ENCODE measurements at places on chromosomes 7 and 10. TPM values are rescaled to one million over a fixed set of nuclear protein-coding genes. Genes with fewer than 3 reads are reported as not detected.

DNA sequence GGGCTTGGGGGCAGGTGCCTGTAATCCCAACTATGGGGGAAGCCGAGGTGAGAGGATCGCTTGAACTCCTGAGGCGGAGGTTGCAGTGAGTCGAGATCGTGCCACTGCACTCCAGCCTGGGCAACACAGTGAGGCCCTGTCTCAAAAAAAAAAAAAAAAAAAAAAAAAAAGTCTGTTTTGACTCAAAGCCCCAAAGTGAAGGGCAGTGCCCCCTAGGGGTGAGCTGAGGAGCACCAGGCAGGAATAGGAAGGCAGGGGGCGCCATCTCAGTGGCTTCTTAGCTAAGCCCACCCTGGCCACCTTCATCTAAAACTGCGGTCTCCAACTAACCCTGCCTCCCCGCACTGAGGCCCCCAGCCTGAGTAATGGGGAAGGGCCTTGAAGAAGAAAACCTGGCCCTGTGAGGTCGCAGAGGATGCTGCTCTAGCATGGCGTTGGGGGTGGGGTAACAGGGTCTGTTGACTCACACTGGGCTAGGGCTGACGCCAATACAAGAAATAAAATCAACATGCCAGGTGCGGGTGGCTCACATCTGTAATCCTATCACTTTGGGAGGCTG lies 9.8 kb downstream of the PODXL start:
- peak; percentile 67 for DNase-seq

DNA sequence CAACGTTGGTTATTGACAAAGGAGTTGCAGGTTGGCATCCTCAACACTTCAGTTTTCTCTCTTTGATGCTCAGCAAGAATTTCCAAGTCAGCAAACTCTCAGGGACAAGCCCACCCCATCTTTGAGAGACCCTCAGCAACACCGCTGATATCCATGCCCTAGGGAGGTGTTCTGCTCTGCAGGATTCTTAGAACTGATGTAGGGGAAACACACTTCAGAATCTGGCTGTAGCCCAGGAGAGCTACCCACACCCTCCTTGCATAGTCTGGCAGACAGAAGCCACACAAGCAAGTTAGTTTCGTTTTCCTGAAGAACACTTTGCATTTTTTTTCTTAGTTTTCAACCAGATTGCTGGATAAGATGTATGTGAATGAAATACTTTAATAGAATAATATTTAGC lies 822 bp downstream of the SAMD9L start:
- peak; percentile 18 for DNase-seq

GRCh38 chr10:50291261-50291850 lies 40.0 kb upstream of the ASAH2 start:
- DNase-seq = no peak

DNA sequence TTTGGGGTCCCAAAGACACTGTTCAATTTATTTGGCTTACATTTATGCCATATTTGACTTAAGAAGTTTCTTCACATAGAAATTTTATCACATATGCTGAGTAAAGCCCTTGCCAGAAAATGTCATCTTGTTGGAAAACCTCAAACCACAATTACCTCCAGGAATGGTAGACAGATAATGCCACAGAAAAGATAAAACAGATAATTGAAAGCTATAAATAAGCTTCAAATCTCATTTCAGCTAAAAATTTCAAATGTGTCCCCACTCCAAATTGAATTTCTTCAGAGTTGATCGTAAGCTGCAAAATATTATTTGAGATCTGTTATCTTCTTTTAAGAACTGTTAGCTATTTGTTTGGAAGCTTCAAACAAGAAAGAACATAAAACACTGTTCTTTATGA lies 176.4 kb upstream of the PTN start:
- no peak for DNase-seq

DNA sequence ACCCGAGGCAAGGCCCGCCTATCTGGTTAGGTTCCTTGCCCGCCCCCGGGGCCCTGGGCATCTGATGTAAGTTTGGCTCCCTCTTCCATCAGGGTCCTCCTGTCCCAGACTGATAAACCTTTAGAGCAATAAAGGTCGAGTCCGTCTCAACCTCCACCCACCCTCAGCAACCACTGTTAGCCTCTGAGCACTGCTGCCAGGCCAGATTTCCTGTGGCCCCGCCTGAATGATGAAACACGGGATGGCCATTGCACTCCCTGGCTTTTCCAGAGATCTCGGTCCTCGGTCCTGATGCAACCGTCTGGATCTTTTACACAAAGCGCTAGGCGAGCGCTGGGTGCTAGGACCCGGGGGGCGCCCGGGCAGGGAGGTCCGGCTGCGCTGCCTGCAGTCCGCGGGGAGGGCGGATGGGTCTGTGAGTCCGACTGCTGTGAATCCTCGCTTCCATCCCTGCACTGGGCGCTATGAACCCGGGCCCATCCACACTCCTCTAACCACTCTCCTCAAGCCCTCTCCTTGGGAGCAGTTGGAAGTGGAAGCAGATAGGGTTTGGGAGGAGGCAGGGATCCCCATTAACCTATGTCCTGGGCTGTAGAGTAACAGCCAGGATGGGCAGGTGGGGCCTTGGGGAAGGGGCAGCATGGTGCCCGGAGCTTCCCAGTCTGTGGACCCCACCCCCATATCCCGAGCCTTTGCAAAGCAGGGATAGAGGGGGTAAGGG lies 875 bp upstream of the DDIT4 start:
- no peak for DNase-seq

- no peak for DNase-seq
Observed at GRCh38 chr10:107215681-107216080, 51.2 kb upstream of the SORCS1 start.

- DNase-seq = no peak
Observed at GRCh38 chr10:116371737-116372136, 47.5 kb downstream of the CCDC172 start.

- DNase-seq = peak; percentile 36
Observed at GRCh38 chr10:132110111-132110521, 44.4 kb downstream of the JAKMIP3 start.

GRCh38 chr7:85520175-85520574 lies 333.3 kb upstream of the SEMA3D start:
- DNase-seq = no peak

DNA sequence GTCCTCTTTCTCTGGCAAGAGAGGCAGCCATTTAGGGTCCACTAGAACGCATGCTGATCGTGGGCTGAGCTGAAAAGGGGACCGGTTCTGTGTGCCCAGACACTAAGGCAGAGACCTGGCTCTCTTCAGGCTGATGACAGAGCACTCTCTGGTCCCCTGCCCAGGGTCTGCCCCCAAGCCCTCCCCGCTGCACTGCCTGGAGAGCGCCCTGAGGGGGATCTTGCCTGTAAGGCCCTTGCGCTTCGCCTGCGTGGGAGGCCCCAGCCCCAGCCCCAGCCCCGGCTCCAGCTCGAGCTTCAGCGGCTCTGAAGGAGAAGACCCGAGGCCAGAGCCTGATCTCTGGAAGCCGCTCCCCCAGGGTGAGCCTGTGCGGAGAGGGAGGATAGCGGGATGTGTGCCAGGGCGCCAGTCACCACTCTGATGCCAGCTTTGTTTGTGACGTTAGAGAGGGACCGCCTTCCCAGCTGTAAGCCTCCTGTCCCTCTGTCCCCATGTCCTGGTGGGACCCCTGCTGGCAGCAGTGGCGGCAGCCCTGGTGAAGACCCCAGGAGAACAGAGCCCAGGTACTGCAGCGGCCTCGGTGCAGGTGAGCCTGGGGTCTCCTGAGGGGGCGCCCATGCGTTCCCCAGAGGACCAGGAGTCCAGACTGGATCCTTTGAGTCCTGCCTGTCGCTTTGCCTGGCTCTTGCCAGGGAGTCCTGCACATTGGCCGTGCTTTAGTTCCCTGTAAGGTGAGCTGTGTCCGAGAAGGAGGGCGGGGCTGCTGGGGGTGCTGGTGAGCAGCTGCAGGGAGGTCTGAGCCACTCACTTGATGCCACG lies 43.2 kb downstream of the ZNF467 start:
- no peak for DNase-seq

DNA sequence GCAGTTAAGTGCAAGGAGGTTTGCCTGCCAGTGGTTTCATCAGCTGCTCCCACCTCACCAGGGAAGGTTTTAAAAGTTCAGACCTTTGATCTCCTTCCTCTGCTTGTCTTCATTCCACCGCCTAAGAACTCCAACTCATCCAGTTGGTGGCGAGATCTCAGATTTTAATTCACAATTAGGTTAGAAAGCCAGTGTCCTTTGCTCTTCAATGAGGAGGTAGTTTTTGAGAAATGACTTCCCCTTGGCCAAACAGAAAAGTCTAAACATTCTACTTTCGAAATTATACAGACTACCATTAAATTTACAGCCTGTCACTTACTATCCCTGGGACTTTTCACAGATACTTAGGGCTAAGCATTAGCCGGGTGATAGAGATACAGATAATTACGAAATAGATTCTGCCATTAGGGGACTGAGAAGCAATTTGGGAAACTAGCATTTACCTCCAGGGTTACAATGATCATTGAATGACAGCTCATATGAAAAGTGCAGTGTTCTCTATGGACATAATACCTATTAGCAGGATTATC lies 513.4 kb upstream of the GHITM start:
- no peak for DNase-seq

DNA sequence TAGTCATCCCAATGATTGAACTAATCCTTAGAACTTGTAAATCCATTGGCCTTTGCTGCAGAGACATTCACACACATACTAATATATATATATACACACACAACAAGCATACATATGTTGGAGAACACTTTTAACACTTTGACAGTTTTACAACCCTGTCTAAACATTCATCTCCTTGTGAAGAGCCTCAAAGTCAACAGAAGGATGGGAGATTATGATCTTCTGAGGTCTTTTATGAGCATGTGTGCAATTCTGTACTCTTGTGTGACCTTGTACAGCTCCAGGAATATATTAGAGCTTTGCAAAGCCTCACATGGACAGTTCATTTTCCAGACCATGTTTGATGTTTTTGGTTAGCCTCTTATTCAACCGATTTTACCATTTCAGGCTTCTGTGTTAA lies 589.0 kb downstream of the NXPH1 start:
- DNase-seq = no peak

Gene ZNF862
- total RNA-seq = 18.8 TPM

Gene RBP3
- not detected for total RNA-seq

Gene SLC4A2
- 25.5 TPM for total RNA-seq

Gene CLCN1
- total RNA-seq = not detected

Gene GCK
- total RNA-seq = 0.78 TPM

Measured in CD8-positive, alpha-beta T cell (primary cell).